ENCODE measurements at places on chromosomes 3 and 15.

GRCh38 chr3:55570271-55570711, 83.2 kb upstream of the WNT5A start:
- DNase-seq, result no peak

DNA sequence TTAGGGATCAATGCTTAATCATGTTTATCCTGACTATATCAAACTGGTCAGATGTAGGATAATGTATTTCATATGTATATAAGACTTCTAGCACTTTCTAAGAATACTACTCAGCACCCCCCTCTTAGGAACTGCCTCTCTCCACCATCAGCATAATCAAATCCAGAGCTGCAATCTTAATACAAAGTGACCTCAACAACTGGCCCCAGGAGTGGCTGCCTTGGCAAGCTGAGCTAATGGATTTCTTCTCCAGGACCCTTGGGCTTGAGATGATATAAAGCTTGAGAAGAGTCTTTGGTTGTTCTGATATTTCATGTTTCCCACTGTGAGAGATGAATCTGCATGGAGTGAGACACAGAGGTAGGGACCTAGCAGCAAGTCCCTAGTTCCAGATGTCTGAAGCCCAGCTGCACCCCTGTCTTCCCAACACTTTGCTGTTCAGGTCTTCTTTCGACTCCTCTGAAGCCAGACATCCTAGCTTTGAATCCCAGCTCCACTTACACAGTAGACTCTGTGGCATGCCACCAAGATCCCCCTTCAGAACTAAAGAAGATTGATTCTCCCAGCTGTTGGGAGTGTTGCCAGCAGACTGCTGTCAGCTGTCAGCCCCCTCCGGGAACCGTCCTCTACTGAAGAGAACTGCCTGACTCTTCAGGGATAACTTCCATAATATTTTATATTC, 309.3 kb upstream of the UBE2E2 start:
- no peak for DNase-seq

DNA sequence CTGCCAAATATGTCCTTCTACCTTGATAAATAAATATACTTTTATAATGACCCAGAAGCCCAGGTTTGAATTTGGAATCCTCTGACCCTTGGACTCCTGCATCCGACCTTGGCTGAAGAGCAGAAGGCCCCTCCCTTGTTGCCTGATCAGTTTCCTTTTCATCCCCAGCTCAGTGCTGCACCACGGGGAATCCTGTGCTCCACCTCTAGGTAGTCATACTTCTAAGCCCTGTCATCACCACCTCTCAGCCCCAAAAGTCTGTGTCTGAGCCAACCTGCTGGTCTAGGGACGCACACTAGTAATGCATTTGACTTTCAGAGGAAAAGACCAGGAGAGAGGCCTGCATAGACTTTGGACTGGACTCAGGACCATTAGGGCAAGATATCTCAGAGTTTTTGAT, 310.6 kb downstream of the NLGN1 start:
- no peak for DNase-seq

GRCh38 chr3:88231207-88231606, 81.4 kb downstream of the C3orf38 start:
- no peak for DNase-seq

DNA sequence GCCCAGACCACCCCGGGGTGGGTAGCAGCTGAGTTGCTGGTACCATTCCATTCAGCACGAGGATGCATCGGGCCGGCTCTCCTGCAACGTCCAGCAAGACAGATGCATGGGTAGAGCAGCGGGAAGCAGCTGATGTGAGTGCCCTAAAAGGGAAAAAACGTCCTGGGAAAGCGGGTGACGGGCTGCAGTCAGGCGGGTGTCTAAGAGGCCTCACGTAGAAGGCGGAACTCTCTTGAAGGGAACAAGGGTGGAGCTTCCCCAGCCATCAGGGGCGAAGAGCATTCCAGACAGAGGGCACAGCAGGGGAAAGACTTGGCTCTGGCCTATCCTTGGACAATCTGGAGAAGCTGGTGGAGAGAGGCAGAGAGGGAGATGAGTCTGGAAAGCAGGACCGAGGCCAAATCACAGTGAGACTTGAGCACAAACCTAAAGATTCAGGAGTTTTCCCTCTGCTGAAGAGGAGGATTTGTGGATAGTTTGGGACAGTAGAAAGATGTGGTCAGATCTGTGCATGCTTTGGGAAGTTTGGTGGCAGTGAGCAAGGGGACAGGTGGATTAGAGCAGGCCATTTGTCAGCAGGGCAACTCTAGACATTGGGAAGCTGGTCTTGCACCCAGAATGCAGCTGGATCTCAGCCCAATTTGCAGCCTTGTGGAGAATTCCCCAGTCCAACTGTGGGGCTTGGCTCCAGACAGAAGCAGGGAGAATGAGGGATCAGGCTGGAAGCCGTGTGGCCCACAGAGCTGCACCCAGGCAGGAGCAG, 70.7 kb downstream of the SEMA5B start:
- no peak for DNase-seq

DNA sequence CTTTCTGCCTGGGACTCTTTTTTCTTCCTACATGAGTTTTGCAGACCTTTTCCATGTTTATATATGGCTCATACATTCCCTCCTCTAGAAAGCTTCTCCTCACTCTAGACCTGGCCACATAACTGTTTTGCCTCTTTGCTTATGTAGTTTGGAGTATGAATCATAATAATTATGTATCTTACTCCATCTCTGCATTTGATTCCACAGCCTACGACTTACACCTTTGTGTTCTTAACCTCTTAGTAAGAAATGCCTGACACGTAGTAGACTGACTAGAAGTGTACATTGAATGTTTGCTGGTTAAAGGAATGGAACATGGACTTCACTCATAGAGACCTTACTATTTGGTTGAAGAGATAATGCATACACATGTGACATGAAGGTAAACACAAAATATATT, 56.4 kb downstream of the MBNL1 start:
- DNase-seq, result no peak

DNA sequence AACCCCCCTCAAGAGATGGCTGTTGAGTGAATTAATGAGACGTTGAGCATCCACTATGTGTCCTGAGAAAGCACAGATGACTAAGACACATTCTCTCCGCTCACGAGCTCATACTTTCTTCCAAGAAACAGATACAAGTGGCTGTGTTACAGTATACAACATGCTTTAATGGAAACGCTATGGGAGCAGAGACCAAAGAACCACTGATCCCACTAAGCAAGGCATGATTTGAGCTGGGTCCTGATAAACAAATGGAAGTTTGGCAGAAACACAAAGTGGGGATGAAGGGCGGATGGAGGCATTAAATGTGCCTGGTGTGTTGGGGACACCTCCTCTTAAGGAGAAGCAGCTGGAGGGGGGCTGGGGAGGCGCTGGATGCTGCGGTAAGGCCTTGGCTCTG, 129.4 kb downstream of the UACA start:
- DNase-seq, result no peak

DNA sequence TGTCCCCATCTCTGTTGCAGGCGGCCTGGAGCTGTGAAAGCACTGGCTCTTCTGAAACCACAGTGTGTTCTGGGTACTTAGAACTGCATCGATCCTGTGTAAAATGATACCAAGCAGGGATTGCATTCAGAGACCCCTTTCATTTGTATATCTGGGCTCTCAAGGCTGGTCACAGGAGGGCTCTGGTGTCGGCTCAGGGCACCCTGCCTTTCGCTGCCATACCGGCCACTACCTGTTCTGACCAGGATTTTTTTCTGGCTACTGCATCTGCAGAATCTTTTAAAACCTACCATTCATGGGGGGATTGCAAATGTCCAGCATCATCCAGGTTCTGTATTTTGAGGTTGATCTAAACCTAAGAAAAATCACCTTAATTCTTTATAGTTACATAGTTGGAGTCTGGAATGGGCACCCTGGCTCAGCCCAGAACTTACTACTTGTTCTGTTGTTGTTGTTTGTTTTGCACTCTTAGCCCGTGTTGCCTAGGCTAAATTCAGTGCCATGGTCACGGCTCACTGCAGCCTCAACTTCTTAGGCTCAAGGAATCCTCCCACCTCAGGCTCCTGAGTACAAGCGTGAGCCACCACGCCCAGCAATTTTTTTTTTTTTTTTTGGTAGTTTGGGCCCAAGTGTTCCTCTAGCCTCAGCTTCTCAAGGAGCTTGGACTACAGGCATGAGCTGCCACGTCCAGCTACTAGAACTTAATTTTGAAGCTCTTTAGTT, 52.7 kb downstream of the TRIM71 start:
- DNase-seq, result no peak

DNA sequence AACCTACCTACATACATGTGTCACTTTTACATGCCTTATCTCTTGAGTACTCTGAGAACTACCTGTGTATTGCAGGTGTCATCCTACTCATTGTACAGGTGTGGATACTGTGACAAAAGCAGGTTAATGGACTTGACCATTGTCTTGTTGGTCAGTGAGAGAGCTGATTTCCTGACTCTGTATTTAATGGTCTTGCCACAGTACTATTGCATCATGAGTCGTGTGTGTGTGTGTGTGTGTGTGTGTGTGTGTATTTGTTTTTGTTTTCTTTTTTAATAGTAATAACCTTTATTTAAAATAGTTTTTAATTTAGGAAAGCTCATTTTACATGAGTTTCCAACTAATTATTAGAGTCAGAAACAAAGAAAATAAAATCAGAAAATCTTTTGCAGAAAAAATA, 7.7 kb downstream of the SELENOT start:
- DNase-seq, result no peak

DNA sequence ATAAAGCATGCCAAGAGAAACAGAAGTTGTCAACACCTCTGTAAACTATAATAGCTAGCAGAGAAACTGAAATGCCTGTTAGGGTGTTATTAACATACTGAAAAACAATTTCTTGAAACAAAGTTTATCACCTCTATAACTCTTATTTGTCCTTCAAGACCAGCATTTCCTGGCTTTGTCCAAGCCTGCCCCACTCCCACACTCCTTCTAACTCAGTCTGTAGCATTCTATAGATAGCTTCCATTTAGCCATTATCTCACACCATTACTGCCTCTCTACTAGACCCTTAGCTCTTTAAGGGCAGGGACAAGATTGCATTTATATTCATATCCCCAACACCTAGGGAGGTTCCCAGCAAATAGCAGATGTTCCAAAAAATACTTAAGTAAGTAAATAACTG, 36.5 kb downstream of the GK5 start:
- no peak for DNase-seq

DNA sequence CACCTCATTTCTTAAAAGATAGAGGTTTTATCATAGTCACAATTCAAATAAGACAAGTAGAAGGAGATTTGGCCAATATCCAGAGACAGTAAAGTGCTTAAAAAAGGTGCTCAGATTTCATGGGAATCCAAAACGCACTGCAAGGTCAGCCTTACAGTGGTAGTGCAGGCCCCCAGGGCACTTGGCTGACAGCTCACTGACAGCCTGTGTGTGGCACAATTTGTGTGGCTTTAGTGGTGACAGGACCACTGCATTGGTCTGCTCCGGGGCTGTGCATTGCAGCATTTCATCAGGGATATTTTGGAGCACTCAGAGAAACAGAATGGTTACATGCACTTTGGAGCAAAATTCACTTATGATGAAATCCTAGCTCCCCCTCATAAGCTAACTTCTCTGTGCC, 544.3 kb downstream of the NTRK3 start:
- DNase-seq, result no peak

DNA sequence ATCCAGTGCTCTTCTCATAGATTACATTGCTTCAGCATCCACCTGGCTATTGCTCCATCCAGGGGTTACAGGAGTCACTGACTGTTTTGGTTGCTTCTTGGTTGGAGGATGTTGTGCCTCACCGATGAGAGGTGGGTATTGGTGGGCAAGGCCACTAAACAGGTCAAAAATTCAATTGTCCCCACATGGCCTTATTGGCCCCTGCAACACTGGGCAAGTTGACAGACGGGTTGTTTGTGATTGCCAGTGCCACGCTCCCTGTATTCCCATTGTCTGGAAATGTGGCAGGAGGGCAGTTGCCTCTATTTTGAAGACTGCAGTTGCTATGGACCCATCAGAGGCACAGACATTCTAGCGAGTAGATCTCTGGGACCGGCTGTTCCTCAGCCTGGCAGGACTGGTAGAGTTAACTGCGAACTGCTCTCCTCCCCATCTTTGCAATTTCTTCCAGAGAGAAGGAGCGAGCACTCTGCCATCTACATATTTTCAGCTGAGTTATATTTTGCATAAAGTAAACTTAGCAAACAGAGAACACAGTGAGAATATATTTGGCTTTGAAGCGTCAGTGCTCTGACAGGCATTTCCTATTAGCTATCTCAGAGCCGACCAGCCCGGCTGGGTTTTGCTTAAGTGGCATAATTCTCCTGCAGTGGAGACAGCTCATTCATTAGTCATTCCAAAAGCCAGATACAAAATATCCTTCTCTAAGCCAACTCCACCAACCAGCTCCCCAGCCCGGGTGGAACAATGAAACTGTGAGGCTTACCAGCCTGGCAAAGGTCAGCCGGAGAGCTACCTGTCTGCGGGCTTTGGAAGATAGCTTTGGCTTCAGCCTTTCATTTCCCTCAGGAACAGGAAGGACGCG, 26.0 kb upstream of the MAGEF1 start:
- DNase-seq, result no peak

- no peak for DNase-seq
These were observed 129.2 kb upstream of the LRIG1 start for GRCh38 chr3:66629982-66630368.

GRCh38 chr3:107024551-107025026, 352.6 kb upstream of the CCDC54 start:
- no peak for DNase-seq

- DNase-seq, result no peak
These were observed 18.1 kb downstream of the CSRNP1 start for GRCh38 chr3:39135170-39135805.

GRCh38 chr3:53804697-53805462, 41.3 kb downstream of the CHDH start:
- DNase-seq, result no peak

DNA sequence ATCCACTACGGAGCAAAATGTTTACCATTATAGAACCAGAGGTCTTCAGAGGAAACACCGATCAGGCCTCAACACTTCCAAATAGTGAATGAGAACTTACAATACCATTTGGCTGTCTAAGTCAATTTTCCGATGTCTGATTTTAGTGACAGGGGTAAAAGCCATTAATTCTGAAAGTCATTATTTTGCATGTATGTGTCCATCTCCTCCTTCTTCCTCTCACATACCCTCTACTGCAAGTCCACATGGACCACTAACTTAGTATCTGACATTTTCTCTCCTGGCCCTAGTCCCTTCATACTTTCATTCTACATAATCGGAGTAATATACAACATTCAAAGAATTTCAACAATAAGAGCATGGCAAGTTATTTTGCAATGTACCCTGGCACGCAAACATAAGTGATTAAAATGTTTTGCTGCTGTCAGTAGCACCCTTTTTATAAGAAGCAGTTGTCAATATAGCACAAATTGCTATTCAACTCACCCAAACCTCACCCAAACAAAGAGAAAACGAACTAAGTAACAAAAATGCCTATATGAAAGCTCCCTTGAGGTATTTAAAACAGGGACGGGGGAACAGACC, 1.9 kb downstream of the TOP2B start:
- DNase-seq, result no peak

- no peak for DNase-seq
These were observed 95.2 kb downstream of the SPATA16 start for GRCh38 chr3:173045770-173046382.

Measured in glutamatergic neuron (in vitro differentiated cells).